GM23338 (cell line): ENCODE measurements at places on chromosomes 5 and 9. TPM values are rescaled to one million over a fixed set of nuclear protein-coding genes. Genes with fewer than 3 reads are reported as not detected.

The EGR1 gene
- total RNA-seq: 11.5 and 13.5 TPM in 2 replicates

DNA sequence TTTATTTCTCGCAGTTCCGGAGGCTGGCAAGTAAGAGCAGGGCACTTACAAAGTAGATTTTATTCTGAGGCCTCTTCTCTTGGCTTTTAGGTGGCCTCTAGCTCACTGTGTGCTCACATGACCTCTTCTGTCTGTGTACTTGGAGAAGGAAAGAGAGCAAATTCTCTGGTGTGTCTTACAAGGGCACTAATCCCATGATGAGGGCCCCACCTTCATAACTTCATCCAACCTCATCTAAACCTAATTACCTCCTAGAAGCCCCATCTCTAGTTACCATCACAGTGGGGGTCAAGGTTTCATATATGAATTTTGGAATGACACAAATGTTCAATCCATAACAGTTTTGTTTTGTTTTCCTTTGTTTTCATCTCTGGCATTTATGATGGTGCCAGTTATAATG lies 376.1 kb downstream of the ADGRV1 start:
- no peaks in the 10 kb centered on the region for H3K36me3 ChIP-seq
- DNase-seq: no peak
- H3K27ac ChIP-seq: no peak overlapping the region

- no peak overlapping the region for H3K4me3 ChIP-seq
- no peak overlapping the region for H3K27ac ChIP-seq
- no peaks in the 10 kb centered on the region for H3K27me3 ChIP-seq
- H3K4me1 ChIP-seq: no peaks in the 10 kb centered on the region
- H3K36me3 ChIP-seq: no peaks in the 10 kb centered on the region
These were observed 115.2 kb downstream of the CWC27 start for GRCh38 chr5:64883912-64884311.

GRCh38 chr9:96183751-96184150 lies 118.2 kb downstream of the HSD17B3 start:
- no peak overlapping the region for H3K4me3 ChIP-seq
- DNase-seq: no peak
- H3K27me3 ChIP-seq: no peaks in the 10 kb centered on the region

The ITGA1 gene
- 4.9 and 12.0 TPM in 2 replicates for total RNA-seq

- DNase-seq: no peak
- H3K4me3 ChIP-seq: no peak overlapping the region
- H3K4me1 ChIP-seq: no peaks in the 10 kb centered on the region; the same call in 1 of the 2 replicates
- H3K27me3 ChIP-seq: no peaks in the 10 kb centered on the region
- no peaks in the 10 kb centered on the region for H3K36me3 ChIP-seq
- H3K27ac ChIP-seq: no peak overlapping the region
These were observed 69.0 kb downstream of the KLHL3 start for GRCh38 chr5:137666901-137667300.

The NAIF1 gene
- total RNA-seq: 5.5 and 6.7 TPM in 2 replicates

- no peaks in the 10 kb centered on the region for H3K4me1 ChIP-seq
- H3K27me3 ChIP-seq: no peaks in the 10 kb centered on the region
- H3K27ac ChIP-seq: no peak overlapping the region
- H3K36me3 ChIP-seq: no peaks in the 10 kb centered on the region
- DNase-seq: no peak
These were observed 33.5 kb upstream of the HOMER1 start for GRCh38 chr5:79547429-79547822.

DNA sequence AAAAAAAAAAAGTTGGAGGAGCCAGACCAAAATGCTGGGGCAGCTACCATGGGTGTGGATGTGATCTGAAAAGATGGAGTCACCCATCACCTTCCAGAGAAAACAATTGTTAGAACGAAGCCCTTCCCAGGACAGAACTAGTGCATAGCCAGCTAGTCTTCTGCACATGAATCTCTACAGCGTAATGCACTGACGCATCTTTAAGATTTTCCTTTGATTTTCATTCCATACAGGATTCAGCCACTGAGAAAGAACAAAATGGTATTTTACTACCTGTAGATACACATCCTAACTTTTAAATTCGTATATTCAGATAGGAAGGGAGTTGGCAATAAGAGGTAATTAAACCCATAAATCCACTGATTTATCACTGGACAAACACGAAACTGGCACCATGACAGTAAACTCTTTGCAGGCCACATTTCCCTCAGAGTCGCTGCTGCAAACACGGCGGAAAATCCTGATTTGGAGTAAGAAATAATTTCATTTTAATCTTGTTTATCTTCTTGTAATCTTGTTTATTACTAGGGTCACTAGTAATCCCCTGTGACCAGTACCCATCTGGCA lies 206.6 kb downstream of the SPOCK1 start:
- no peaks in the 10 kb centered on the region for H3K27me3 ChIP-seq
- no peaks in the 10 kb centered on the region for H3K4me1 ChIP-seq
- no peaks in the 10 kb centered on the region for H3K36me3 ChIP-seq
- H3K27ac ChIP-seq: no peak overlapping the region

DNA sequence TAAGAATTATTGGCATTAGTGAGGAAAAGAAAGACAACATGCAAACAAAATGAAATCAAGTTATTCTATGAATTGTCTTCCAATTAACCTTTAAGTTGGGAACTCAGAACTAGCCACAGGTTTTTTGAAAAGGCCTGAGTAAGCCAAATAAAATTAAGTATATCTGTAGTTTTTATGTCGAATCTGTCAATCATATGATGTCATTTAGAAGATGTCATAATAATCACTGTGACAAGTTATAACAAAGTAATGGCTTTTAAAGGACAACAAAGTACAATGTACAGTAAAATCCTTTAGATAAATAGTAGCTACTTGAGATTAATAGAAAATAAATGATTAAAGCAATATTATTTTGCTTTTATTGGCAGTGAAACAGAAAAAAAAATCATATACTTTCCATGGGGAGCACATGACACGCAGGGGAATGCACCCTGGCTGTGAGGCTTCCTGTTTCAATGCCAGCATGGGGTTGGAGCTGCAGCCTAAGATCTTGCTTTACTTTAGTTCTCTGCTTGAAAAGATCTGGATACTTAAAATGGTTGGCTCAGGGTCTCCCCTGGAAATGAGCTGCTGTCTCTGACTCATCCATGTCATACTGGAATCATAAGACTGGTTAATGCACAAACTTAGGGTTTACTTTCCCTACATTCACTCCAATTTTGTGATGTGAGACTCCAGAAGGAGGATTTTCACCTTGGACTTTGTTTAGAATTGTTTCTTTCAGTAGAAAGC lies 284.3 kb downstream of the TAF11L14 start:
- peaks cover 5% of the 10 kb centered on the region; the same call in 1 of the 2 replicates for H3K4me1 ChIP-seq
- no peak overlapping the region for H3K4me3 ChIP-seq
- H3K27me3 ChIP-seq: no peaks in the 10 kb centered on the region
- peak overlapping the region; percentile 64; the same call in 1 of the 2 replicates for H3K27ac ChIP-seq
- no peaks in the 10 kb centered on the region for H3K36me3 ChIP-seq

DNA sequence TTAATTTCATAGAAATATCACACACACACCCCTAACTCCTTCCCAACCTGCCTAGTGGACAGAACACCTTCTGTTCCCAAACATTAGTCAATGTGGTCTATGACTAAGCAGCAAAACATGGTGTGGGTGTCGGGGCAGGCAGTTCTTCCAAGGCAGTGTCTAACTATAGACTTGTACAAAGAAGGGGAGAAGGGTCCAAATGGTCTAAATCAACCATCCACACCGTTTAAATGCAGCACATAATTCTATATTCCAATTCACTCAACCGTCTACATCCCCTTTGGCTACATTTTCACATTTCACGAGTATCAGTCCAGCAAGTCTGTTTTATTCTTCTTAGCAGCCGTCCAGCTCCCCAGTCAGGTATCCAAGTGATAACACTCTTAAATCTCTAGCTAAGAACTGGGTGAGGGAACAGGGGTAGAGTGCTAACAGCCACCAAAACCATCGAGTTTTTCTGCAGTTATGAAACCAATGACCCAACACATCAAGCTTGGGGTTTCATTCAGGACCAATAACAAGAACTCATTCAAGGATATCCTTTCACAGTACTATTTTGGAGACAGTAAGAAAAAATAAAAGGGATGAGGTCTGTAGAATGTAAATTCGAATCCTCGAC lies 3.3 kb downstream of the ZNF608 start:
- no peaks in the 10 kb centered on the region for H3K36me3 ChIP-seq
- no peak overlapping the region for H3K27ac ChIP-seq
- peak overlapping the region; percentile 63 for H3K4me3 ChIP-seq
- no peaks in the 10 kb centered on the region; the same call in 1 of the 2 replicates for H3K27me3 ChIP-seq

DNA sequence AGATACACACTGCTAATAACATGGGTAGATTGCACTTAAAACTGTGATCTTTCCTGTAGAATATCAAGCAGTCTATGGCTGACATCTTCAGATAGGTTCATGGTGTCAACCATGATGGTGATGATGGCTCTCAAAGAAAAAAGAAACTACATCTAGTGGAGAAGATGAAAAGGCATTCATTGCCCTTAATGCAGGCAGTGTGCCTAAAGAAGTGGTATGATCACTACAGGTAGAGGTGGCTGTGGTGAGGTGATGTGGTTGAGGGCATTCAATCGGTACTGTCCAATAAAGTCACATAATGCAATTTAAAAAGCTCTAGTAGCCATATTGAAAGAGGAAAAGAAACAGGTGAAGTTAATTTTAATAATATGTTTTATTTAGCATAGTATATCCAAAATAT lies 3.1 kb upstream of the IFNB1 start:
- H3K36me3 ChIP-seq: no peaks in the 10 kb centered on the region
- no peak overlapping the region for H3K4me3 ChIP-seq
- no peaks in the 10 kb centered on the region for H3K4me1 ChIP-seq
- DNase-seq: no peak
- no peak overlapping the region for H3K27ac ChIP-seq
